ENCODE measurements at places on chromosomes 6 and 20.

DNA sequence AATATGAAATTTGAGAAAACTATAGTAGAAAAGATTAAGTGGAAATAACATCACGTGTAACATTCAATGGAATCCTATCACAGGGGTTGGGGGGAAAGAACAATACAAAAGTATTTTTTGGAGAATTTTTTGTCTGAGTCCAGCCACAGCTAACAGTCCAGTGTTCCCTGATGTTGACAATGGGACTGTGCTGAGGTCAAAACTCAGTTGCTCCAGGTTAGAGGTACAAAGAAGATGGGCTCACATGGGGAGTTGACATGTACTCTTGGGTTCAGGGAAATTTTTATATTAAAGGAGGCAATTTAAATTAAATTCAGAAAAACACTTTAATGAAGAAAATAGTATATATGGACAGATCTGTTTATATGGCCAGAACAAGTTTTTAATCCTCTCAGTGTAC, 995 bp downstream of the MYCT1 start:
- no peak for DNase-seq

DNA sequence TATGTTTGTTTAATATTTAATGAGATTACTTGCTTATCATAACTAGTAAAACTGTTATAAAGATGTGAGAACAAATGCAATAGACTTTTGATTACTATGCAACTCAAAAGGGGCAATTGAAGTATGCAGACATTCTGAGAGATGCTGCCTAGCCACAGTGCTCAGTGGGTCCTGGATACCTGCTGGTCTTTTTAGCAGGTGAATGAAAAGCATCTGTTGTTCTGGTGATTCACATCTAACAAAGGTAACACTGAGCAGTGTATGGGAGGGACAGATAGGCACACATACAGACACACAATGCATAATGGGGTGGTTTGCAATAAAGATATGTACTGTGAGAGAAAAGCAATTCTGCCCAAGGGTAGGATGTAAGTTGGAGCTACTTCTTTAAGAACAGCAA, 46.9 kb downstream of the OGFRL1 start:
- DNase-seq = no peak

DNA sequence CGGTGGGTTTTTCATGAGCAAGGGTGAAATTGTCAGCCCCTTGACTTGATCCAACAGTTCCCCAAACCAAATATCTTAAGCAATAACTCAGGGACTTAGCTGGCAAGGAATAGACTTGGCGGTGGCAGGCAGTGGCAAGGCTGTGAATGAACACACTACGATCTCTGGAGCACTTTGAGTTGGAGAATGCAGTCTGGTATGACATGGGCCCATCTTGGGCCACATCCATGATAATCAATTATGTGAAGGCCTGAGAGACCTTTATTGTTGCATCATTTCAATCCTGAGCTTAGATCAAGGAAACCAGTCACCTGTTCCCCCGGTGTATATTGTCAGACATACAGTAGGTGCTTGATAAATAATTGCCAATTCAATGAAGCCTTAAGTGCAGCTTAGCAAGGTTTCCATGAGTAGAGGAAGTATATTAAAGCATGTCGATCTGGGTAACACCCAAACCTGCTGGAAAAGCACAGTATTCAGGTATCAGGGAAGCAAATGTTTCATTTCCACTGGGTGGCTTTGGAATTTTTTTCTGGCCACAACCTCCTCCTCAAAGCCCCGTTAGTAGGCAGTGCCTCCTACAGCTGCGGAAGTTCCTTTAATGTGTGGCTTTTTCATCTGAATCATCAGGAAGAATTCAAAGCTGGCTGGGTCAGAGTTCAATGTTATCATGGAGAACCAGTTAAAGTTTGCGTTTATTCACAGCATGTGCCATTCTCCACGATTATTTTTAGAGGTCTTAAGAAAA, 10.2 kb downstream of the CASS4 start:
- no peak for DNase-seq

- DNase-seq = peak; percentile 56
Measured at GRCh38 chr20:62929051-62929538, 2.8 kb upstream of the DIDO1 start.

DNA sequence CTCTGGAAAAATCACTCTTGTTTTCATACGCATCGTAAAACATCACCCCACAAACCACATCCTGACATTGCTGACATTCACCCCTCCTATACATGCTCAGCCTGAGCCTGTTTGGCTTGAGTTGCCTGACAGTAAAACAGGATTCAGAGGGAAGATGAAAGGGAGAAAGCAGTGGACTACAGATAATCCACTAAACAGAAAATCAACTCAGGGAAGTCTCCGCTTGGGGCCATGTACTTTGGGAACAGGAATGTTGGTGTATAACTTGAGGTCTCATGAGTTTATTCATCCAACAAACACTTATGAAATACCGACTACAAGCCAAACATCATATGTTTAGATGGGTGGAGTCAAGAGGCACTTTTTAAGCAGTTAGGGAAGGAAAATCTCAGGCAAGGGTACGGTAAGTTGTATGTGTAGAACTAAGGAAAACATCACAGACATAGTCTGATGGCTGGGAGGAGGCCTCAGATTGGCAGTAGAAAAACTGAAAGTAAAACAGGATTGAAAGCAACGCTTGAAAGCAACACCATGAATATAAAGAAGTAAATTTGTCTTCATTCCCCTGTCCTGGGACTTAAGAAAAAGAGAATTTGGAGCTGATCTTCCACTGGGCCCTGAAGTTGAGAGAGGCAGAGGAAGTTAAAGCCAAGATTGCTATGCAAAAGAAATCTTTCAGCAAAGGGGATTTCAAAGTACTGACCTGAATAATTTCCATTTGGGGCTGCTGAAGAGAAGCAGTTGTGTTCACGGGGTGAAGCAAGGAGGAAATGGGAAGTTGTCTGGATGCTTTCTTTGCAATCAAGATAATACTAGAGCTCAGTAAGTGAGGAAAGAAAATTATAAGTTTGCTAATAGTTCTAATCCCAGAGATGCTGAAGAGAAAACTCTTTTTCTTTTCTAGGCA, 28.8 kb downstream of the PDE7B start:
- peak; percentile 38 for DNase-seq

DNA sequence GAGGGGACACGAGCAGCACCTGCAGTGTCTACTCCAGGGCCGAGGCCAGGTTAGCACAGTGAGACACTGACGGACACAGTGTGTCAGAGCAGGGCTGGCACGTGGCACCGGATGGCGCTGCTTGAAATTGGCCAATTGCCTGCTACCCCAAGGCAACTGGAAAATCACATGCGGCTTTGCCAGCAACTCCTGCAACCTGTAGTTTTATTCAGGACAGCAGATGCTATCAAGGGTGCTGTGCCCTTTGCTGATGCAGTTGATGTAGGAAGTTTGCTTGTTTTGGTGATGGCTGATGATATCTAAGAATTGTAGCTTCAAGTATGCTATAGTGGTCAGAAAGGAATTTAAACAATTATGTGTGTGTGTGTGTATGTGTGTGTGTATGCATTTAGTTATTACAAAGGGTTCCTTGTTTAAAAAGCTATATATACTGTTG, 25.9 kb downstream of the RIN2 start:
- DNase-seq = no peak

GRCh38 chr20:62918831-62919230, 7.5 kb downstream of the DIDO1 start:
- peak; percentile 72 for DNase-seq

DNA sequence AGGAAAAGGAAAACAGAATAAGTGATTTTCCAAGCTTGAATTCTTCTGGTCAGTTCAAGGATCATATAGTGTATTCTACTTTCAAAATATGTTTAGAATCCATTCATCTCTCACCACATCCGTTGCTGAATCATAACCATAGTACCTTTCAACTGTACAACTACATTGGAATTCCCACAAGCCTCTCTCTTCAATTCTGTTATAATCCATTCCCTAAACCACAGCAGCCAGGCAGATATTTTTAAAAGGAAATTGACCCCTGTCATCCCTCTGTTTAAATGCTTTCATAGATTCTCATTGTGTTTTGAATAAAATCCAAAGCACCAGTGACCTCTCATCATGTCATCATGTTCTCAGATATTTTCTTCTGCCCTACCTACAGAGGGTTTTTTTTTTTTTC, 412.7 kb downstream of the GRIK2 start:
- no peak for DNase-seq
